ENCODE measurements at places on chromosomes 12 and 14.
A peak's percentile ranks its signal among the peaks of the same experiment; 100 is the strongest.

GRCh38 chr12:124995200-124995961, 1.9 kb downstream of the BRI3BP start:
- no peak for DNase-seq

- DNase-seq = no peak
These were observed 197.3 kb upstream of the SFSWAP start for GRCh38 chr12:131513606-131514005.

DNA sequence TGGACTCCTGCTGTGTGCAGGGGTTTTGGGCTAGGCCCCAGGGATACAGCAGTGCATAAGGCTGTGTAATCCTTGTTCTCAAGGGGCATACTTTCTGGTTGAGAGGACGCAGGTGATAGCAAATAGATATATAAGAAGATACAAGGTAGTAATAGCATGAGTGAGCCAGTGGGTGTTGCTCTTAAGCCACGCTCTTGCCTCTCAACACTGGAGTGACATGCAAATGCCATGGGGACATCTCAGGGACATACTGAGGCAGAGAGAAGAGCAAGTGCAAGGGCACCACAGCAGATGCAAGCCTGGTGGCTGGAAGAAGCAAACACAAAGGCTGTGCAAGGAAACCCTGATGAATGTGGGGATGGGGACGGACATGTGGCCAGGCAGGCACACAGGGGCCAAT, 223.3 kb downstream of the CHST11 start:
- DNase-seq = no peak

DNA sequence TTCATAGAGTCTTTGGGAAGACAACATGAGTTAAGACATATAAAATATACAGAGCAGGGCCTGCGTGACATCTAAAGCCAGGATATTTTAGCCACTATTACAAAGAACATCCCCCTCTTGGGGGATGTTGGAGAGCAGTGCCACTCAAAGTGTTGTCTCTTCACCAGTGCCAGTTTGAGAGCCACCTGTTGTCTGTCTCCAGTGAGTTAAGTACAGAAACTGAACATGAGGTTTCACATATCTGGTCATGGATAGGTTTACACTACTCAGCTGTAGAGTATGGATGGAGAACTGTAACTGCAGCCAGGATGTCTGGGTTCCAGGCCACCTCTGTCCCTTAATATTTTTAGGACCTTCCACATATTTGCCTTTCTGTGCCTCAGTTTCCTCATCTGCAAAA, 39.1 kb downstream of the RNFT2 start:
- DNase-seq = no peak

DNA sequence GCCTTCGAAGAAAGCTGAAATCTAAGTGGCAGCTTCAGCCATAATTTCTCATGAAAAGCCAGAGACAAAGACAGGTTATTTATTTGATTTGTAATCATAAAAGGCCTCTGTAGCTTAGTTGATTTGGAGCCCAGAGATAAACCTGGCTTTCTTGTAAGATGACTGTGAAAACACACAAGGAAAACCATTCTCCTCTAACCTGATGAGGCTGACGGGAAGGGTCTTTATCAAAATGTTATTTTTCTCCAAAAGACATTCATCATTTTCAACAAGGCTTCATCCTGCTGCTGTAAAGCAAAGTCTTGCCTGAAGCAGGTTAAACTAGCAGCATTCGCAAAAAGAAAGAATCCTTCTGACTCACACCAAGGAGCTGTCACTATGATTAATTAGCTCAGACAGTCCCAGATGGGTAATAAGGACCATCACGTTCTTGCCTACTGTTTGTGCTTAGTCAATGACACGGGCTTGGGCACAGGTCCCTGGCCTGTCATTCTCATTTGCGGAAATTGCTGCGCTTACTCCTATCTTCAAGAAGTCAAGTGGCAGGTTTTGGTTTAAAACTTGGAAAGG, 286.6 kb downstream of the C12orf75 start:
- DNase-seq = no peak

DNA sequence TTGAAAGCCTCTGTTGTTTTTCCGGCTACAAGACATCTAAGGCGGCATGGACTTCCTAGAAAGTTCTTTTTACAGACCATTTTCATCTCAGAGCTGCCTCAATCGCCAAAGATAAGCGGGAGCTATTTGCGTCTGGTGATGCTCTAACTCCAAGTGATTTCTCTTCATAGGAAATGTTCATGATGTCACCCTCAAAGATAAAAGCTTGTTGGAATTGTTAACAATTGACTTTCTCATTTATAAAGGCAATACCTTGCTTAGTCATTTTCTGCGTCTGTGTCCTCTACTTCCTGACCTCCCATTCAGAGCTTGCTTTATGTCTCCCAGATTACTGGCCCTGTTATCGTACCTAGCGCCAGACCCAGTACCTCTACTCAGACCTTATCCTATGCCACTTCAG, 259.0 kb upstream of the G2E3 start:
- no peak for DNase-seq

GRCh38 chr12:95282266-95282665, 64.7 kb downstream of the VEZT start:
- no peak for DNase-seq

- no peak for DNase-seq
These were observed 162.1 kb upstream of the AVPR1A start for GRCh38 chr12:63313139-63313538.

DNA sequence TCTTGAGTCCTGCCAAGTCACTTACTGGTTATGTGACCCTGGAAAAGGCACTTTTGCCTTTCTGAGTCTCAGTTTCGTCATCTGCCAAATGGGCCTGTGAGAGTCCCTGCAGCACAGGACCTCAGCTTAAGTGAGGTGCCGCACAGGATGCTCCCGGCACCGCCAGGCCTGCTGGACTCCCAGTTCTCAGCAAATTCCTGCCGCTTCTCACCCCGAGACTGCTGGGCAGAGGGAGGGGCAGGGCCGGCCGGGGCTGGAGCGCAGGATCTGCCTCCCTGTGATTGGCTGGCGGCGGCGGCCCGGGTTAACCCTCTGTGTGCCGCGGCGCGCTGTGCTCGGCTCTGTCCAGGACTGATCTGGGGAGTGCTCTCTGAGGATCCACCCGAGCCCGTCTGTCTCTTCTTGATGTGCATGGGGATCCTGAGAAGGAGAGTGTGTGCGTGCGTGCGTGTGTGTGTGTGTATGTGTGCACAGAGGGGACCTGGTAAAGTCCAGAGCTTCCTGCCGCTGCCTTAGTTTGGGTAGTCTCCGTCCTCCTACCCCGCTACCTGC, 8.6 kb downstream of the SETD1B start:
- no peak for DNase-seq

DNA sequence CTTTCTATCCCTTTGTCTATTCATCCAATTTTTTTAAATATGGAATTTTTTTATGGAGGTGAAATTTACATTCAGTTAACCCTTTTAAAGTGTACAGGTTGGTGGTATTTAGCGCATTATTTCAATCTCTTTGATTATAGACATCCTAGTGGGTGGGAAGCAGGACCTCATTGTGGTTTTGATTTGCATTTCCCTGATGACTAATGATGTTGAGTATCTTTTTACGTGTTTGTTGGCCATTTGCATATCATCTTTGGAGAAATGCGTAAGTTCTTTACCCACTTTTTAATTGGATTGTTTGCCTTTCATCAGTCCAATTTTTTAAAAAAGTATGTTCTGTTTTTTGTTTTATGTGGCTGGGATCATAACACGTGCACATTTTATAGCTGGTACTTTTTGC, 20.8 kb downstream of the PAPLN start:
- DNase-seq = no peak

DNA sequence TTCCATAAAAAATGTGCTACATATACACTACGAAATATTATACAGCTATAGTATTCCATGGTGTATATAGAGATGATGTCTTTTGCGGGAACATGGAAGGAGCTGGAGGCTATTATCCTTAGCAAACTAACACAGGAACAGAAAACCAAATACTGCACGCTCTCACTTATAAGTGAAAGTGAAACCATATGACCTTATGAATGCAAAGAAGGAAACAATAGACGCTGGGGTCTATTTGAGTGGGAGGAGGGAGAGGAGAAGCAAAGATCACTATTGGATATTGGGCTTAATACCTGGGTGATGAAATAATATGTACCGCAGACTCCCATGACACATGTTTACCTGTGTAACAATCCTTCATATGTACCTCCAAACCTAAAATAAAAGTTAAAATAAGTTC, 142.8 kb downstream of the LRFN5 start:
- DNase-seq = no peak

- no peak for DNase-seq
These were observed 33.6 kb downstream of the CDKL1 start for GRCh38 chr14:50362764-50363713.

GRCh38 chr14:104350463-104351185, 212.2 kb downstream of the KIF26A start:
- DNase-seq = no peak

DNA sequence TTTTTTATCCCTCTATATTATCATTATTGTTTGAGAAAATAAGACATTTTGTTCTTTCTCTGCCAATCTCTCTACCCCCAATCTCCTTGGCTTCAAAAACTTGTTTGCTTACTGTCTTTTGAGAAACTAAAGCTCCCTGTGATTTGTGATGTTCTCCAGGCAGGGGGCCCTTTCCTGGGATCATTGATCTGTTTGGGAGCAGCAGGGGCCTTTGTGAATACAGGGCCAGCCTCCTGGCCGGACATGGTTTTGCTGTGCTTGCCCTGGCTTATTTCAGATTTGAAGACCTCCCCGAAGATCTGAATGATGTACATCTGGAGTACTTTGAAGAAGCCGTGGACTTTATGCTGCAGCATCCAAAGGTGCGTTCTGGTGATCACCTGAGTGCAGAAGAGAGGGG, 4.5 kb downstream of the ACOT6 start:
- DNase-seq = no peak

DNA sequence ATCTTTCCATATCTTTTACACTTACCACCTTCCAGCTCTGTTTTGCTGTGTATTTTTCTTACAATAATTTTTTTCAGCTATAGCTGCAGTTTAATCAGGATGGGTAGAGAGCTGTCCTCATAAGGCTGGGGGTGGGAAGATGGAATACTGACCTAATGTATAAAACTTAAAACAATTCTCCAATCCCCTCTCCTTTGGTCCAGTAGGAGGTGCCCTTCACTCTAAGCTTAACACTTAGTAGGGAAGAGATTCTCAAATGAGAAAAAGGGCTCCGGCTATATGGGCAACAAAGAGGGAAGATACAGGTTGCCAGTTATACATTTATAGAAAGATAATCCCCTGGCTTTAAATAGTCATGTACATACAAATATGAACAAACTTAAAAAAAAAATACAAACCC, 2.8 kb downstream of the ORMDL2 start:
- no peak for DNase-seq

GRCh38 chr12:46904406-46905238, 78.8 kb upstream of the SLC38A4 start:
- no peak for DNase-seq

DNA sequence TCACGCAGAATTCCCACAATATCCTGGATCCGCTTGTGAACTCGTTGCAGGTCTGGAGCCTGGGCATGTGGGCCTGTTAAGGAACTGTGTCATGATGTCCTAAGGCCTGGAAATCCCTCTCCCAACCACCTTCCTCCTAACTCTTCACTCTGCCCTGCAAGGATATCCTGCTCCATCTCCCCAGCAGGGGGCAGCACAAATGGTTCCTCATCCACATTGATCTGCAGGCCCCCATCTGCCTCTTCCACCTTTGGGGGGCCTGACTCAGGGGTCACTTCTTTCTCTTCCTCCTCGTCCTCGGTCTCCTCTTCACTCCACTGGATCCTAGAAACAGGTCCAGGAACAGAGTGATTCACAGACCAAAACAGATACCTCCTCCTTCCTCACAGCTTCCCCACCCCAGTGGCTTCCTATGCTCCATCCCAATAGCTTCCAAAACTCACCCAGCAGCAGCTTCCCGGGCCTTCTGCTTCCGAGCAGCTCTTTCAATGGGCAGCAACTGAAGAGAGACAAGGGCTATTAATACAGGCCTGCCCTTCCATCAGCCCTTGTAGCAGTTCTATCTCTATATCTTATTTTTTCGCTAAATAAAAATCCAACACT, 4.5 kb downstream of the NOP2 start:
- no peak for DNase-seq

GRCh38 chr14:23182372-23183157, 895 bp downstream of the SLC7A8 start:
- DNase-seq = no peak

DNA sequence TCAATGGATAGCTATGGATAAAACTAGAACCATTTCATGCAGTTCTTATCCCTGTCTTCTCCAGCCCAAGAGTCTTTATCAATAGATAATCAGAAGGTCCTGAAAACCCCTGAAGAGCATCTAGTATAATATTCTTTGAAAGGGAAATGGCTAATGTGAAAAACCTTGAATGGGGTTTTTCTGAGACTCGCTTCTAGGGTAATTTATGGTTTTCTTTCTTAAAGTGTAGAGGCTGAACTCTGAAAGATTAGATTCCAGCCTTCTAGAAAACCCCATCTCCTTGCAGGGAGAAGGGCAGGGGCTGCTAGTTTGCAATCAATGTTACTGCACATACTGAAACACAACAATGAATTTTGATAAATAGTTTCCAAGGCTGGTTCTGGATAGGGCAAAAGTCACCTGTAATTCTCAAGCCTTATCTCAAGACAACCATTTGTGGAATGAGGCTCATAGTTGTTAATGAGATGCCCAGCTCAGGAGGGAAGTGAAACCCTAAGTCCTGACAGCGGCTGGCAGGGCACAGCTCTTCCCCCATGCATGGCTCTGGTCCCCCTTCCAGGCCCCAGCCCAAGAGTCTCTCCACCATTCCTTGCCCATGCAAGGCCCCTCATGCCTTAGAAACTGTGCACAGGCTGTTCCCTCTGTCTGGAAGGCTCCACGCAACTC, 33.7 kb upstream of the PYGL start:
- DNase-seq = no peak

- DNase-seq = no peak
These were observed 152.0 kb downstream of the NDUFA12 start for GRCh38 chr12:94851396-94852028.

- DNase-seq = peak; percentile 6
These were observed 324.2 kb downstream of the ZFP36L1 start for GRCh38 chr14:68468437-68469207.

GRCh38 chr14:43692706-43693105, 814.4 kb downstream of the FSCB start:
- DNase-seq = no peak

DNA sequence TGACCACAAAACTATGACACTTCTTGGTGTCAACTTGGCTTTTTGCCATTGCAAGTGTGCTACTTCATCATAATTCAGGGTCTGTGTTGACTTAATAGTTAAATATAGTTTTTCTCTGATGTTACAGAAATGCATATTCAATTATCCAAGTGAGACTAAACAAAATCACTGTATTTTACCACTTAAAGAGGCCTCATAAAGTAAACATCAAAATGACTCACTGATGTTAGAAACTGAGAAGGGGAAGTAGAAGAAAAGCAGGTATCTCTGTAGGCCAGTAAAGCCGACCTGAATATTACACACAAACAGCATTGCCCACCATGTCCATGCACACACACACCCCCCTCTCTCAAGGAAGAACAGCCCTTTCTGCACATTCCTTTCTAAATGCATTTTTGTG, 55.4 kb downstream of the RPAP3 start:
- no peak for DNase-seq

Measured in stimulated activated CD8-positive, alpha-beta memory T cell treated with anti-CD3 and anti-CD28 coated beads, Interleukin-15, amount 100 ng/mL, for 24 hours (primary cell).